ENCODE measurements at places on chromosomes 6 and 20.

DNA sequence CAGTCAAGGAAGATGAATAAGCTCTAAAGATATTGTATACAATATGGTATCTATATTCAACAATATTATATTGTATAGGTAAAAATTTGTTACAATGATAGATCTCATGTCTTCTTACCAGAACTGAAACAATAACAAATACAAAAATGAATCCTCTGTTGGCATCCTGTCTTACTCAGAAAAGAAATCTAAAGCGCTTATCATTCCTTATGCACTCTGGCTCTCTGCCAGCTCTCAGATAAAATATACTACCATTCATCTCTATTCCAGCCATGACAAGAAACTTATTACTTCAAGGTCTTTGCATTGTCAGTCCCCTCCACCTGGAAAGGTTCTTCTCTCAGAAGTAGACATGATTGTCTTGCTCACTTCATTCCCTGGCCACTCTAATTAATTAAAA is 138.6 kb downstream of the THEMIS start:
- no peak for DNase-seq

- DNase-seq, result no peak
Observed at GRCh38 chr6:137683916-137684315, 183.1 kb upstream of the TNFAIP3 start.

DNA sequence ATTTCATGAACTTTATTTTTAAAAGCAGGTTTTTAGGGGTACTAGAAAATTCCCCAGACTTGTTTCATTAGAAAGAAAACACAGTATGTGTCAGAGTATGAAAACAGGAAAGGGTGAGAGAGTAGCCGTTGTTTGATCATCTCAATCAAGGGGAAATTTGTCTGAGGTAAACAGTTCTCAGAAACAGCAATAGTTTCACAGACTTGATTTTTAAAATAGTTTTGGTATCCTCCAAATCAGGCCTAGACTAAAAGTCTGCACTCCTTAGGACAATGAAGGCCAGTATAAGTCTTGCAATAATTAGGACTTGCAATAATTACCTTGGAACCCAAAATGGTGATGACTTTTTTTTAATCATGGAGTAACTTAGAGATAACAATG is 176.6 kb upstream of the TAB2 start:
- no peak for DNase-seq

DNA sequence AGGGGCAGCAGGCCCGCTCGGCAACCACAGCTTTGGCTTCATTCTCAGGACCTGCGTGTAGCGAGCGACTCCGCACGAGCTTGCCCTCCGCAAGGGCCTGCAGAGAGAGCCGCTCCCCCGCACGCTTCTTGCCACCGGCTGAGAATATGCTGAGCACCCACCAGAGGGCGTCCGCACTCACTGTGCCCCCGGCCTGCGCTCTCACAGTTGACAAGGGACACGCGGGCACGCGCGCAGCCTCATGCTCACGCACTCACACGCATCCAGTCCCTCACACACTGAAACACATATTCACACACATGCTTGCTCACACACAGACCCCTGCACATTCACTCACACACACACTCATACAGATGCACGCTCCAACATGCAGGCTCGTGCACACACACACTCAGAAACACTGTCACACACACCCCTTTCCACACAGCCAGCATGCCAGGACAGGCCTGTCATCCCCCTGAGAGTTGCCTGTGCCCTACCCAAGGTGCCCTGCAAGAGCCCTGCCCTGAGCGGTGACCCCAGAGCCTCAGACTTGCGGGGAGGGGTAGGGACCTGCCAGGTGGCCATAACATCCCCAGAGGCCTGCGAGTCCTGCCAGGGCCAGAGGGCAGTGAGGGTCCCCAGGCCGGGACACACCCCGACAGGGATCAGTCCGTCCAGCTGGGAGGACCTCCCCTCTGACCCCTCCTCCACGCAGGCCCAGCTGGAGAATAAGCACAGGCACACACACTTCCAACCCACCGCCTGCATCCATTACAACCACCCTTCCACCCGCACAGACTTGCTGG is 174.1 kb downstream of the BMP7 start:
- DNase-seq, result no peak

DNA sequence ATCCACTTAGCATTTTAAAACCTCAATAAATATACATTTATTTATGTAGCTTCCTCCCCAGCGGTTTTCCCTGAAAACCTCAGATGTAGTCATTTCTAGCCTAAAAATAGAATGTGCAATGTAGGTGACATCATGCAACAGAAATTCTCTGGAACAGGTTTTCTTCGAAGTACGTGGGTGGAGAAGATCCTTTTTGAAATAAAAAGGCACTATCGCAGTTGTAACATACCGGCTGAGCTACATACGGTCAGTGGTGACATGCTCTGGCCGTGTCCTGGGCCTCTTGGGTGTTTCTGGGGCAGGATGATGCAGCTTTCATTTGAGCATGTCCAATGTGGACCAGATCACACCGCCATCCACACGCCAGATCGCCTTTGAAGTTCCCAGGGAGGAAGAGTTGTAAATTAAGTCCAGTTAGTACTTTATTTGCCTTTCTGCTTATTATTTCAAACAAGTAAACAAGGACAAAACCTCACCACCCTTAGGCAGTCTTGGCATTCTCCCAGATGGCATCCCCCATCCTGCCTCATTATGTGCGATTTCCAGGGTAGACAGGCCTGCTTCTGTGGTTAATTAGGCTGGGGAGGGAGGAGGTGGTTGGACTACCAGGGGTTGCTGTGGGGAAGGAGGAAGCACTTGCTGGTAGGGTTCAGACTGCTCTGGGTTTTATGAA is 109.5 kb upstream of the CLDN20 start:
- no peak for DNase-seq

DNA sequence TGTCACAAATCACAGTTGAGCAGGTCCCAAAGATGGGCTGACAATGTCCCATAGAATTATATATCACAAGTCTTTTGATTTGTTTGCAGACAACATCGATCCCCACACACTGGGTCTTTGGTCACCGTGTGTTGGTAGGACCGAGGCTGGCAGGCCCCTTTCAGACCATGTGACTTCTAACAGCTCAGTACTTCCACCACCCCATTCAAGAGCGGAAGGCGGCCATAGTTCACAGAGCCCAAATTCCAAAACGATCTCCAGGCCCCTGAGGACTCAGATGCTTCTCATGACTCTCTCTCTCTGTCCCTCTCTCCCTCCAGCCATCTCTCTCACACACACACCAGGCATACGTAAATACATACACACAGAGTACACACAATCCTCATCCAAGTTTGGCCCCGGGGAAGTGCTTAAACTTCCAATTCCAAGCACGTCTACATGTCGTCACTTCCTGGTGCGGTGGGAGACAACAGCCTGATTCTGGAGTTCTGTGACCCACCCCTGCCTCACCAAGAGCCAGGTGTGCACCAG is 155.9 kb upstream of the INSM1 start:
- no peak for DNase-seq

GRCh38 chr6:87916446-87916845 is 131.2 kb upstream of the SPACA1 start:
- DNase-seq, result no peak

GRCh38 chr6:51926125-51926524 is 161.3 kb downstream of the PKHD1 start:
- DNase-seq, result no peak

DNA sequence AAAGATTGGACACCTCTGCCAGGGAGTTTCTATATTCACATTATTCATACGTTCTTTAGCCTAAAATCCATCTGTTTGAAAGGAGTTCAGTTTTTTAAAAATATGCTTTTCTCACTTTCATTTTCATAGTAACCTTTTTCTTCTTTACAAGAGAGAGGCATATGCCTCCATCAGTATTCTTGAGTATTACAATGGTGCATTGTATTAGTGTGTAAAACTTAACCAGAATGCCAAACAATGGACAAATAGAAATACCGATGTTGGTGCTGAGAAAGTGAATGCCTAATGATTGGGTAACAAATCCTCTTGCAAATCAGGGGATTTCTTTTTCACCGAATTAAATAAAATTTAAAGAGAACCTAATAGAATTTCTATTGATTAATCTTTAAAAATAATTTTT is 163.2 kb upstream of the LAMA2 start:
- no peak for DNase-seq

- DNase-seq, result no peak
Observed at GRCh38 chr6:5335020-5335419, 73.7 kb downstream of the FARS2 start.

DNA sequence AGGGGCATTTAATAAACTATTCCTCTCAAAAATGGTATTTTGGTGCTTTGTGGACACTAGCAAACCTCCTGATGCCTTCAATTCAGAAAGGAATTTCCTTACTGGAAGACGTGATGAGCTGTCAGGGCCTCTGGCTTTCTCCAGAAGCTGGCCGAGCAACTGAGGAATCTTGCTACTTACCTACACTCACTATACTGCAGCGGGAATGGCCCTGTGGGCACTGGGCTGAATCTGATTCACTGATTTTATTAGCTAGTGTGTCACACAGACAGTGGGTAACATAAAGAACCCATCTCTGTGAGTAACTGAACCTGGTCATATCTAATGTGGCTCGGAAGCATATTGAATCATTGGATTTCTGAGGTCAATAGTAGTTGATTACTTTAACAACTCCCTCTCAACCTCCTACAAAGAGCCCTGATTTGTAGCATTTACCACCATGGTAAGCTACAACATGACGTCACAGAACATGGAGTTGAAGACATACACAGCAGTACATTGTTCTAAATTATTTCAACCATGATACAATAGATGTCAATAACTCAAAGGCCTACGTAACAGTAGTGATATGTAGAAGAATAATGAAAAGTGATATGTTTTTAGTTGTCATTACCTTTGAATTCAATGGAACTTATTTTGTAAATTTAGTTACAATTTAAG is 232.1 kb downstream of the SYNE1 start:
- no peak for DNase-seq

- no peak for DNase-seq
Observed at GRCh38 chr6:137640086-137640485, 145.9 kb upstream of the OLIG3 start.

DNA sequence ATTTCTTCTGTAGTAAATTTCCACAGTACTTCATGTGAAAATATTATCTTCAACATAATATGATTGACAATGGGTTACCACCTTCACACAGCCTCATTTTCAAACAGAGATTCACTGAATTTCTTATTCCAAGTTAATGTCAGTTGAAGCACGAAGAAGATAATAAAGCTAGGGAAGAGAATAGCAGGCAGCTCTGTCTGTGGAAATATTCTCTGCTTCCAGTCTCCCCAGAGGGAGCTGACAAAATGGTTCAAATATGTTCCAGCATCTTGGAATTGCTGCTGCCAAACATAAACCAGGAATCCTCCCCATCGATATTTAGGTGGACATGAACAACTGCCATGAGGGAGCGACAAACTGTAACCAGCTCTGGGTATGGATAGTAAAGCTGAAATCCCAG is 224.8 kb downstream of the GJA1 start:
- no peak for DNase-seq

DNA sequence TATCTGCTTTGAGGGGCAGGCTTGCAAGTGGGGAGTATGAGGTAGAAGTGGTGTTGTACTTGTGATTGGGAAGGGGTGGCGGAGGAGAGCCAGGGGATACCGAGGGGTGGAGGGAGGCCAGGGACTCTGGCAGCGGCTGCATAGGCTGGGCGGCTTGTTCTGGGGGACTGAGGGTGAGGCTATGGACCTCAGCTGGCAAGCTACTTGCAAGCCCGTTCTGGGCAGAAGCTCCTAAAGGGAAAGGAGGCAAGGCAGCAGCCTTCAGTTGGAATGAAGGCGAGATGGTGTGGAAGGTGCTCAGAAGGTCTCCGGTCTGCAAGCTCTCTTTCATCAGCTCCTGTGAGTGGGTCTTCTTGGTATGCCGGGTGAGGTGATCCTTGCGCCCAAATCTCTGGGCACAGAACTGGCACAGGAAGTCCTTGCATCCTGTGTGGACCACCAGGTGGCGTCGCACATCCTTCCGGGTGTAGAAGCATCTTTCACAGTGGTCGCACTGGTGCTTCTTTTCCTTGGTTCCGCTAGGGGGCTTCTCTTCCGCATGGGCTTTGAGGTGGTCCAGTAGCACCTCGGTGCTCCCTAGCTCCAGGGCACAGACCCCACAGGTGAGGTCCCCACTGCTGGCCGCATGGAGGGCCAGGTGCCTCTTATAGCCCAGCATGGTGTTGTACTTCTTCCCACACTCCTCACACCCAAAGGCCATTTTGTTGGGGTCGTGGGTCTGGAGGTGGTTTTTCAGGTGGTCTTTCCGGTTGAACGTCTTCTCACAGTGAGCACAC is 66.0 kb downstream of the PLAGL1 start:
- no peak for DNase-seq

GRCh38 chr6:122182061-122182460 is 217.4 kb upstream of the HSF2 start:
- no peak for DNase-seq

DNA sequence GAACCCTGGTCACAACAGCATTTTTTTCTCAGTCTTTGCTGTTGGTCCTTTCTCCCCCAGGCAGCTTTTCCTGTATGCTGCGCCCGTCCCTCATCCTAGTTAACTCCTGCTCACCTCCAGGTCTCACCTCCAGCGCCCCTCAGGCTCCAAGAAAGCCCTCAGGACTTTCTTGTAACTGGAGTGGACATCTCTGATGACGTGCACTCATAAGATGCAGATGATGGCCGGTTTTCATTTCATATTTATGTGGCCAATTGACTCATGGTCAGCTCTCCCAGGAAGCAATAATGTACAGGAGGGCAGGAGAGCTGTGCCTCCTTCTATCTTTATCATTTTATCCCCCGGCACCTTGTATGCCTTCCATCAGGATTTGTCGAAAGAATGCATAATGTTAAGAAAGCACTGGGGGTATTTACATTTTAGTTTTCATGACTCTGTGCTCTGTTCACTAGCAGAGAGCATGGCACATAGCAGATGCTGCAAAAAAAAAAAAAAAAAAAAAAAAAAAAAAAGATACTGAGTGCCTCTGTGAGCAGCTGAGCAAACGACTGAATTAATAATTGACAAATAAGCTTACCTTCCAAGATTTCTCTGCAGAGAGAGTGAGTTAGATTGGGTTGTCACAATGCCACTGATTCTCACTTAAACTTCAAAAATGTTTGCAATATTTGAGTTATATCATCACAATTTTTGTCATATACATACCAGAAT is 170.2 kb downstream of the DOK5 start:
- DNase-seq, result no peak

DNA sequence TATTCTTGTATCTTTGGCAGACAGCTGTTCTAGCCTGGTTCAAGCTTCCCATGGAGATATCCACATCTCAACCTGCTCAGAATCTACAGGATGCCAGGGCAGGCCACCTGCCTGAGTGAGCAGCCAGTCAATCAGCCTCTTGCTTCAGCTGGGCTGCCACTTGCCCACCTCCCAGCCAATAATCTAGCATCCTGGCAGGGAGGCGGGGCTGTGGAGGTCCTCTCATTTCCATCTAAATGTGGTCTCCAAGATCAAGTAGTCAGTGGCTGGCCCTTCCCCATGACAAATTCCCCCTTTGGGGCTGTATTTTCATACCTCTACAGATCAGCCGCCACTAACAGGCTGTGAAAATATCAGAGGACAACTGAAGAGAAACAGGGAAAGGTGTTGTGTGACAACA is 33.0 kb upstream of the SPDEF start:
- DNase-seq, result no peak

DNA sequence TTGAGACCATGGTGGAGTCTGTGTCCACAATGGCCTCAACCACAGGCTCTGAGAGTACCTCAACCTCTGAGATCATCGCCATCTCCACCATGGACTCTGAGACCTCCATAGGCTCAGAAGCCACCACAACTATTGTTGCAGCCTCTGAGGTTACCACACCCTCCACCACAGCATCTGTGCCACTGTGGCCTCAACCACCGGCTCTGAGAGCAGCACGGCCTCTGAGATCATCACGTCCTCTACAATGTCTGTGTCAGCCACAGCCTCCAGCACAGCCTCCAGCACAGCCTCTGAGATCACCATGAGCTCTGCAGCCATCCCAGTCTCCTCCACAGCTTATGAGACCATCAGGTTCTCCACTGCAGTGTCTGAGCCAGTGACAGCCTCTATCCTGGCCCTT is 19.4 kb upstream of the MUC21 start:
- DNase-seq, result no peak
